Cortex of kidney (tissue), 1 donor: ENCODE measurements at places on chromosomes 12 and 14.

- no peak for DNase-seq
Observed at GRCh38 chr12:53976172-53976822, 1.5 kb upstream of the HOTAIR start.

GRCh38 chr12:6843118-6843902 lies 2.6 kb downstream of the GNB3 start:
- no peak for DNase-seq

DNA sequence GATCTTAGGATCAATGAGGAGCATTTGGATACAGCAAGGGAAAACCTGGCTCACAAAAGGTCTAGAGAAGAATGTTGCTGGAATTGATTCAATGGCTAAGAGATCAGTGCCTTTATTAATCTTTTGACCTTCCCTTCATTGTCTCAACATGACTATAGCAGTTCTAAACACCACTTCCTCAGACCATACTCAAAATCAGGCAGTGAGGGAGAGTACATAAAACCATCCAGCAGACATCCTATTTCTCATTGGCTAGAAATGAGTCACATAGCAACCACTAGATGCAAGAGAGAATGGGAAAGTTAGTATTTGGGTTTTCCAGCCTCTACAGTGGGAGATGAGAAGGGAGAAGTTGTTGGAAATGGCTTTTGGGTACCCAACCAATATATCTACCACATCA lies 151.4 kb upstream of the NUDT4 start:
- DNase-seq = no peak

DNA sequence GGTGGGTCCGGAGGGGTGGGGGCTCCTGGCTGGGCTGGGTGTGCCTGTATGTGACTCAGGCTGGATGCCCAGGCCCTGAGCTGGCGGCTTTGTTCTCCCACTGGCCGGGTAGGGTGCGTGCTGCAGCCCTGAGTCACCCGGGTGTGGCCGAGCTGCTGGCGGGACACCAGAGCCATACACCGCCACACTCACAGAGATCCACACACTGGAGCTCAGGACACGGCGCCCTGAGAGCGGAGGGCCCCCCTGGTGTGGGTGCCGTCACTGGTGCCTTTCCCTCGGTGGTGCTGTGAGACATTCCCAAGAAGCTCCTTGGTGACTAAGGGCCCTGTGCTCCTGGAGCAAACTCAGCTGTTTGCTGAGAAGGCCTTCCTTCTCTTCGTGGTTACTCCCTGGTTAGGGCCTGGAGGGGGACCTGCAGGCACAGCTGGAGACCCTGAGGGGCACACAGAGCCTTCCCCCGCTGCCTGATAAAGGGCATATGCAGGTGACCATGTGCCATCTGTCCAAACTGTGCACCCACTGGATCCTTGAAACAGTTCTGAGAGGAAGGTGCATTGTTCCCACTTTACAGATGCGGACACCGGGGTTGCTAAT lies 44.3 kb downstream of the KRT80 start:
- DNase-seq = no peak
